NCI-H510A treated with DMSO at 0.1 percent for 48 hours (cell line): ENCODE measurements at places on chromosomes 7 and 10.

DNA sequence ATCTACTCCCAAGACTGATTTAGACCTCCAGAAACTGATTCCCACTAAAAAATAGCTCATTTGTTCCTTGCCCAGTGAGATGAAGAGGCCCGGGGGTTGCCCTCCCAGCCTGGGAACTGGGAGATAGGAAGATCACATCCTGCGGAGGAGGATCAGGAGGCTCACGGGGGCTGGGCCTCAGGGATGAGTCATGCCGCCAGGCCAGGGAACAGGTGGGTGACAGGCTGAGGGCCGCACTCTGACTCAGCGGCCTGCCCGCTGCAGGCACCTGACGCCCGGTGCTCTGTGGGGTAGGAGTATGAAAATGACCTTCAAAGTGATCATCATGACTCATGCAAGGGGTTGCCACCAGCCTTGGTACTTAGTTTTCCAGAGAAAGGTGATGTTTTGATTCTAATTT lies 104.5 kb upstream of the ZPBP start:
- peak; percentile 80 for DNase-seq

GRCh38 chr7:128385988-128386925 lies 23.5 kb downstream of the IMPDH1 start:
- DNase-seq, result no peak

- no peak for DNase-seq
Measured at GRCh38 chr10:130571674-130572073, 435.5 kb downstream of the GLRX3 start.

- no peak for DNase-seq
Measured at GRCh38 chr10:21363092-21363730, 162.3 kb downstream of the SKIDA1 start.

GRCh38 chr10:102744374-102745051 lies 765 bp downstream of the WBP1L start:
- peak; percentile 57 for DNase-seq

DNA sequence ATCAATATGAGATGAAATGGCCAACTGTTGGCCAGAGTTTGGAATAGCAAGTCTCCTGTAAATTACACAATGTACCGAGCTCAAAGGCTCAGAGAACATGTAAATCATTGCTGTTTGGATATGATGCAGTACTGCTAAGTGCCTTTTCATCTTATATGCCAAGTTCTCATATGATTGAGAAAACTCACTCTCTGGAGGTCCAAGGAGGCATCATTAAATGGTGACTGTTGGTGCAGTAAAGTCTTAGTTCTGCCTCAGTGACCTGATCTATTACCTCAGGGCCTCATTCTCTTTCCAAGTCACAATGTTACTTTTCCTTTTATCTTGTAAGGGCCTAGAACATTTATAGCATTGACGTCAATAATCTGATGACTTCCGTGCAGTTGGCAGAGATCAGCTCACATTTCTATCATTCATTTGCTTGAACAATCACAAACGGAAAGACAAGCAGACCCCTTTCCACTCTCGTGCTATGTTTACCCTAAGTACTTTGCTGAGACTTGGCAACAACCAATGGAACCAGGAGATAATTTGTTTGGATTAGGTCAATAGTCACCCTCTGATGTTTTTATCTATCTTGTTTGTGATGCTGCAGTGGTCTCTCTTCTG lies 32.6 kb upstream of the PDK4 start:
- DNase-seq, result peak; percentile 88
